ENCODE measurements at places on chromosomes 11 and 22.

- DNase-seq = no peak
These were observed 47.4 kb downstream of the SYT13 start for GRCh38 chr11:45238724-45239123.

DNA sequence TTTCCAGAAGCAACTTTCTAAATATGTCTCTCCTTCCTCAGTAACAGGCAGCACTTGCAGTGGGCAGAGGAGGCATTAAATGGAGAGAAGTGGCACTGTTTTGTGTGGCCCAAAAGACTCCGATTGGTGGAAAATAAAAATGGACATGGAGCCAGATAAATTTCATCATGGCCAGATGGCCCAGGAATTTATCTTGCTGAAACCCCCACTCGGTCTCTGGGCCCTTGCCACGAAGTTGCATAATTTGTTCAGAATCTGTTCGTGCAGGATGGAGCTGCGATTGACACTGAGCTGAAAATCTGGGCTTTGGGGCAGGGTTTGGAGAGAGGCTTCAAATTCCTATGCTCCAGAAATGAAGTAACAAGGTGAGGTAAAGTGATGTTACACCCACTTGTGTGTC, 65.5 kb downstream of the C11orf91 start:
- DNase-seq = no peak

DNA sequence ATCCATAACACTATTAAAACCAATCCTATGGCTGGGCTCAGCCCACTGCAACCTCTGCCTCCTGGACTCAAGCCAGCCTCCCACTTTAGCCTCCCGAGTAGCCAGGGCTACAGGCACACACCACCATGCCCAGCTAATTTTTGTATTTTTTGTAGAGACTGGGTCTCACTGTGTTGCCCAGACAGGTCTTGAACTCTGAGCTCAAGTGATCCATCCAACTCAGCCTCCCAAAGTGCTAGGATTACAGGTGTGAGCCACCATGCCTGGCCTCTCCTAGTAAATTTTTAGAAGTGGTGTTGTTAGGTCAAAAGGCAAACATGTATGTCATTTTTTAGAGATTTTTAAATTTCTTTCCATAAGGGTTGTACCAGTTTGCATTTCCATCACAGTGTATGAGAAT, 14.2 kb downstream of the F2 start:
- no peak for DNase-seq

- DNase-seq = peak; percentile 16
These were observed 93.1 kb downstream of the CWC15 start for GRCh38 chr11:94880216-94880615.

DNA sequence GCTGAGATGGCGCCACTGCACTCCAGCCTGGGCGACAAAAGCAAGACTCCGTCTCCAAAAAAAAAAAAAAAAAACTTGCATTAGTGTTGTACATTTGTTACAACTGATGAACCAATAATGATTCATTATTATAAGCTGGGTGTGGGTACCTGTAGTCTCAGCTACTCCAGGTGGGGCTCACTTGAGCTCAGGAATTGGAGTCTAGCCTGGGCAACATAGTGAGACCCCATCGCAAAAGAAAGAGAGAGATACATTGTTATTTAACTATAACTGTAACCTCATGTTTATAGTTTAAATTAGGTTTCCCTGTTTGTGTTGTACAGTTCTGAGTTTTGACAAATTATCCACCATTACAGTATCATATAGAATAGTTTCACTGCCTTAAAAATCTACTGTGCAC, 38.6 kb downstream of the KDM2A start:
- no peak for DNase-seq

- DNase-seq = no peak
These were observed 61.0 kb downstream of the RPS6KA4 start for GRCh38 chr11:64419818-64420485.

GRCh38 chr11:1729692-1730011, 20.7 kb downstream of the IFITM10 start:
- no peak for DNase-seq

- no peak for DNase-seq
These were observed 3.9 kb upstream of the SERGEF start for GRCh38 chr11:18016789-18017188.

- DNase-seq = no peak
These were observed 42.1 kb downstream of the PRCP start for GRCh38 chr11:82858133-82858532.

DNA sequence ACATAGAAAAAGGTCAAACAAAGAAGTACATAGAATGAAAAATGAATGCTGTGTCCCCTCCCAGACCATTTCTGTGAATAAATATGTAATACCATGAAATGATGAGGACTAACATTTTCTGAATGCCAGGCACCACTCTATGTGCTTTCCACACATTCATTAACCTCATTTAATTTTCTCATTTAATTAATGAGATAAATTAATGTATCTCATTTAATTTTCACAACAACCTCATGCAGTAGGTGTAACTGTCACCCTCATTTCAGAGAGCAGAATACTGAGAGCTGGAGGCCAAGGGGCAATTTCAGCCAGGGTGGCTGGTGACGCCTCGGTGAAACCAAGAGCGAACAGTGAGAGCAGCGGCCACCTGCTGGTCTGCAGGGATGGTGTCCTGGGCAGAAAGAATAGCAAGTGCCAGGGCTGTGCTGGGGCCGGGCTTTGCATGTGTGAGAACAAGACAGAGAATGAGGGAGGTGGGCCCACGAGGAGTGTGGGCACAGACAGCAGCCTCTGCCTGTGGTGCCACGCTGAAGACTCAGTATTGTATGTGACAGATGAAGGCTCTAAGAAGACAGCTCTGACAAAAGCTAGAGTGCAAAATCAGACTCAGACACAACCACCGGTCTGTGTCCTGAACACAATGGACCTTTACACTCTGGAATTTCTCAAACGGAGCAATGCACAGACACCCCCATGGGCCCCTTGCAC, 1.8 kb upstream of the SERPIND1 start:
- no peak for DNase-seq

All from activated CD4-positive, alpha-beta T cell treated with anti-CD3 and anti-CD28 coated beads for 36 hours (primary cell).